ENCODE measurements at places on chromosomes 4 and X.

- DNase-seq = peak; percentile 62
These were observed 701 bp upstream of the BCOR start for GRCh38 chrX:40098264-40099054.

DNA sequence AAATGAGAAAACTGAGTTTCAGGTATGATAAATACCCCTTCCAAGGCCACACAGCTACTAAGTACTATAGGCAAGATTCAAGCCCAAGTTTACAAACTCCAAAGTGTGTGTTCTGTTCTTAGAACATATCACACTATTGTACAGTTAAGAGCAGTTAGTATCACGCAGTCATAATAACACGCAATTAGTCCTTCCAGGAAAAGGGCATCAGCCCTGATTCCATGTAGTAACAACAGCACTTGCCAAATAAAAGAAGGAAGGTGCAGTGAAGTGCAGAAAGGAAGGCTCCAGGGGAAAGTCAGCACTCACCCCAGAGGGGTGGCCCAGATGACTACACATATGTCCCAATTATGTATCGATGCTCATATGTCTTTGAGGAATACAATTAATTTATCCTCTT is 4.4 kb downstream of the TASL start:
- DNase-seq = no peak

- DNase-seq = no peak
These were observed 120.8 kb downstream of the DTHD1 start for GRCh38 chr4:36402008-36402758.

DNA sequence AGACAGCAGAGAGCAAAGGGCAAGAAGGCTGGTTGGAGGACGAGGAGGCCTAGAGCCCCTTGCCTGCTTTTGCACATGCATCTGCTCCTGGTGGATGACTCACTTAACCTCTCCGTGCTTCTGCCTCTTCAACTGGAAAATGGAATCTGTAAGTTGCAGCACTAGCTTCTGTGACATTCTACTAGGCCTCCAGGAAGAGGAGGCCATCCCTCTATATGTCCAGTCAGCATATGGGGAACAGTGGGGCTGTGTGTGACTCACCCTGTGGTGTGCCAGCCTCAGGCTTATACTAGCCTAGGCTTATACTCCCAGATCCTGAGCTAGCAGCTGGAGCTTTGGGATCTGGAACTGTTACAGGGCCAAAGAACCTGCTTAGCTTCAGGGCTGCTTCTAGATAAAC is 36.0 kb downstream of the RTL9 start:
- DNase-seq = no peak

- no peak for DNase-seq
These were observed 895 bp downstream of the ADGRL3 start for GRCh38 chr4:61200916-61201526.

- DNase-seq = no peak
These were observed 28.3 kb downstream of the NBDY start for GRCh38 chrX:56757327-56757726.

- no peak for DNase-seq
These were observed 44.1 kb downstream of the SLC16A2 start for GRCh38 chrX:74465424-74465823.

DNA sequence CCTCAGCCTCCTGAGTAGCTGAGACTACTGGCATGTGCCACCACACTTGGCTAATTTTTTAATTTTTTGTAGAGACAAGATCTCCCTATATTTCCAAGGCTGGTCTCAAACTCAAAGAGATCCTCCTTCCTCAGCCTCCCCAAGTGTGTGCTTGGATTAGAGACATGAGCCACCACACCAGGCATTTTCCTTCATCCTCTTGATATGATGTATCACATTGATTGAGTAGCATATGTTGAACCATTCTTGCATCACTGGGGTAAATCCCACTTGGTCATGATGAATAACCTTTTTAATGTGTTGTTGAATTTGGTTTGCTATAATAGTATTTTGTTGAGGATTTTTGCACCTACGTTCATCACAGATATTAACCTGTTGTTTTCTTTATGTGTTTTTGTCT is 24.2 kb upstream of the PPM1K start:
- DNase-seq = no peak

DNA sequence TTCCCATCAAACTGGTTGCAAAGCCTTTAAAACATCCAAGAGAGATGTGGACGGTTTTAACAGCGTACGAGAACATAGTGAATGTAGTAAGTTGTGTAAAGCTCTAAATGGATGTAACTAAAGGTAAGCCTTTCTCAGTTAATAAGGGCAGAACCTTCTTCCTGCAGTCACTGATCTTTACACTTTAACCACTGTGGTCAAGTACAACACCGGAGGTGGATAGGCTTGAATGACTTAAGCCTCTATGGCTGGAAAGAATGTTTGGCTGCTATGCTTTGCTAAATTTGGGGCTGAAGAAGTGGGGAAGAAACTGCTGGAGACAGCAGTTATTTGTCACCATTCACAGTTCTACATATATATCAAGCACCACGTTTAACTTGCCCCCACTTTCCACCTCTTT is 285.1 kb upstream of the FMR1 start:
- no peak for DNase-seq

GRCh38 chr4:71356924-71357663 is 18.3 kb downstream of the SLC4A4 start:
- no peak for DNase-seq

- no peak for DNase-seq
These were observed 2.9 kb upstream of the OTUD5 start for GRCh38 chrX:48960291-48960690.

- DNase-seq = no peak
These were observed 112.3 kb upstream of the BANK1 start for GRCh38 chr4:101678180-101678579.

DNA sequence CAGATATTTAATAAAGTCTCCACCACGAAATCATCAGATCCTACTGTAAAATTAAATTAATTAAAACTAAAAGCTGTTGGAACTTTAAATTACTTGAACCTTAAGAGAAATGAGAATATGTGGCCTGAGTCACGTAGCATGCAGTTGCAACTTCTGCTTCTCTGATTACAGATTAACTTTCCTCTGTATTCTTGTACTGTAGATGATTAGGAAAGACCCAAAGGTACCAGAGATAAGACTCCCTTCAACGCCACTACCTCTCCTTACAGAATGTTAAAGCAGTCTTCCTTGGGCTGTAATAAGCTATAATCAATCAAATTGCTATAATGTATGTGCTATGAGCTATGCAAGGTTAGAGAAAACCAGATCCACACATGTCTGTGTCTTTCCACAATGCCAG is 47.9 kb downstream of the FAM13A start:
- no peak for DNase-seq

DNA sequence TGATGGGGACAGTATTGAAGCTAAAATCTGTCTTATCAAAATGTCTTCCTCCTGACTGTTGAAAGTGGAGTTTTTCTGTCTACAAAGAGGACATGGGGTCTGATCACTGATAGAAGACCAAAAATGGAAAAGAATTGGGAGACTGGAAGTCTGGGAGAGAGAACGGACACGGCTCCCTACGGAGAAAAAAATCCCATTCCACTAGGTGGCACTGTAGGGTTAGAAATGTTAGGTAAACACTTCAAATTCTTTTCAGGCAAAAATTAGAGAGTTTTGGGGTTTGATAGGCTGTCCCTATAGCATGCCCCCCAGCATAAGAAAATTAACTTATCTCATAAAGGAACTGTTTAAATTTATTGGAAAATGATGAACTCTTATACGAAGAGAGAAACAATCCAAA is 200.5 kb downstream of the FAM133A start:
- DNase-seq = no peak

DNA sequence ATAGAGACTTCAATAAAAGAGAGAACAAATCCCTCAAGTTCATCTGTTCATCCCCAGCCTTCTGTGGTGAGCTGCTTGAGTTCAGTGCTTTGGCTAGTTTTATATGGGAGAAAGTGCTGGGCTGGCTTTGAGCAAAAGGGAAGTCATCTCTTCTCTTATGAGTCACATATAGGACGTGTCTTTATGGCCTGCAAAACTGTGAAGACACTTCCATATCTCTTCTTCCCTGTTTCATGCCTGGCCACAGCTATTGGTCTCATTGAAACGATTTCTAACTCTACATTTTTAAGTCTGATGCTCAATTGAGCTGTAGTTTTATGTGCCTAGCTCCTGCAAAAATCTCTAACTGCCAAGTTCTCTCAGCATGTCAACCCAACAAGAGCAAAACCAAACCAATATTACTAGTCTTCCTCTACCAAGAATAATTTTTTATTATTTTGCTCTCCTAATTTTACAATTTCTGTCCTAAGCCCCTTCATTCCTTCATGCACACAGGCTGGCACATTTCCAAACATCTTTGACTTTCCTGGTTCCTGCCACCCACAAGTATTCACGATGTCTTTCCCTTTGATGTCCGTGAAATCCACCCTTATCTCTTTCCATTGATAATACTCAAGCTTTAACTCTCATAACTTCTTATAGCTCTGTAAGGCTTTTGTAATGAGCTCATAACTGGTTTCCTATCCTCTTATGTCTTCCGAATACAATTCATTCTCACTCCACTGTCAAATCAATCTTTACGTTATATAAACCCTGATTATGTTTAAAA is 165.3 kb downstream of the BTC start:
- DNase-seq = no peak
